ENCODE measurements at places on chromosomes 2 and 18.

- DNase-seq, result no peak
Observed at GRCh38 chr2:182067393-182067792, 81.7 kb downstream of the PPP1R1C start.

DNA sequence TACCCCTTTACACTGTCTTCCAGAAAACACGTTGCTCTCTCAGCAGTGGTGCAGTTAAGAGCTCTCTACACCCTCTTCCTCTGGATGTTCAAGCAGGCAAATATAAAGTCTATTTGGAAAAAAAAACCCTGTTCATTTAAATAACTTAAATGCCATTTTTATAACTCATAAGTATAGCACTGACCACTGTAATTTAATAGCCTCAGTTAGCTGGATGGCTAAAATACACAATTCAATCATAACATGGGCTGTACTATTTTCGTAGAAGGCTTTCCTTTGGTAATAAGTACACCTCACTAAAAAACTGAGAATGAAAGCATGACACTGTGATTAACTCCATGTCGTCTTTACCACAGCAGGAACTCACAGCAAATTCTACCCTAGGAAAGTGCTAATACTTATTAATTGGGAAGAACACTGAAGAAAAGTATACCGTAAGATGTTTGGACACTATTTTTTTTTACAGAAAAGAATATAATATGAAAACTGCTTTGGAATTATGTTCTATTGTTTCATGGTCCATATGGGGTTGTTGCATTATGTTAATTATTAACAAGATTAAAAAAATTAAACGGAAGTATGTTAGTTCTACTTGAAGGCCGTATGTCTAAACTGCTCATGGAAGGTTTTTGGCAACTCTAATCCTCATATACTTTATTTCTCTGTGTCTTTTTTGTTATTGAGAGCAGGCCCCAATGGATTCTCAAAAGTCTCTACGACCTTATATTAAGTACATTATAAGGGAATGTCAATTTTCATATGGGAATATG is 269.1 kb downstream of the ZNF385B start:
- no peak for DNase-seq

- DNase-seq, result no peak
Observed at GRCh38 chr2:207311316-207312005, 145.7 kb upstream of the KLF7 start.

- DNase-seq, result no peak
Observed at GRCh38 chr2:157349949-157350515, 24.4 kb upstream of the ERMN start.

GRCh38 chr2:171200469-171200868 is 39.8 kb upstream of the TLK1 start:
- DNase-seq, result no peak

DNA sequence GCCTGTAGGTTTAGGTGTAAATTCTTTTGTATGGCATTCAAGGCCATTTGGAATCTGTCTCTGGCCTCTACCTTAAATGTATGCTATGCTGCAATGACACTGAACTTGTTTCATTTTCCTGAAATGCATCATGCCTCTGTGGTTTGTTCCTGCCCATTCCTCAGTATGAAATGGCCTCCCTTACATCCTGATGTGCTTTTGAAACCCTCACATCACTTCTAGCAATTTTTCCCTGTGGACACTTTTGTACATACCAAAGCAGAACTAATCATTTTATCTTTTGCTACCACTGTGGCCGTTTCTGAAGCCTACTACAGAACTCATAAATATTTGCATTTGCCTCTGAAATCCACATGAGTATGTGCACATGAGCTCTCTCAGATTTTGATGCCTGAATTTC is 557.2 kb downstream of the ERBB4 start:
- no peak for DNase-seq

GRCh38 chr18:26227051-26227670 is 916 bp downstream of the TAF4B start:
- no peak for DNase-seq

DNA sequence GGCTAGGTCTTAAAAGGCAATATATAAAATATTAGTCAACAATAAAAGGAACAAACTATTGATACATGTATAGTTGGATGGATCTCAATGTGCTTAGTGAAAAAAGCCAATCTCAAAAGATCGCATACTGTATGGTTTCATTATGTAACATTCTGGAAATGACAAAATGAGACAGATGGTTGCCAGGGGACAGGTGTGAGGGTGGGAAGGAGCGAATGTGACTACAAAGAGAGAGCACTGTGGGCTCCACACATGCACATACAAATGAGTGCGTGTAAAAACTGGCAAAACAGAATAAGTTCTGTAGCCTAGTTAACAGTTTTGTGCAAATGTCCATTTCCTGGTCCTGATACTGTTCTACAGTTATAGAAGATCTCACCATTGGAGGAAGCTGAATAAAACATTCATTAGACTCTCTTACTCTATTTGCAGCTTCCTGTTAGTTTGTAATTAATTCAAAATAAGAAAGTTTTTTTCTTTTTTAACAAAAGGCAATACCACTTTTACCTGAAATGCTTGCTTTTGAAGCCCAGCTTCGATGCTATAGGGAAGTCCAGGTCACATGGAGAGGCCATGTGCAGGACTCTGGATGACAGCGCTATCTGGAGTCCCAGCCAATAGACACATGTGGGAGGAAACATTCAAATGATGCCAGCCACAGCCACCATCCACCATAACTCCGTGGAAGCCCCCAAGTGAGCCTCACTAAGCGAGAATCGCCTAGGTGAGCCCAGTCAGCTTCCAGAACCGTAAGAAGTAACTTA is 21.0 kb upstream of the C2orf80 start:
- no peak for DNase-seq
